Uterus (tissue), 4 donors: ENCODE measurements at places on chromosomes 6 and 20. TPM values are rescaled to one million over a fixed set of nuclear protein-coding genes. Genes with fewer than 3 reads are reported as not detected.

DNA sequence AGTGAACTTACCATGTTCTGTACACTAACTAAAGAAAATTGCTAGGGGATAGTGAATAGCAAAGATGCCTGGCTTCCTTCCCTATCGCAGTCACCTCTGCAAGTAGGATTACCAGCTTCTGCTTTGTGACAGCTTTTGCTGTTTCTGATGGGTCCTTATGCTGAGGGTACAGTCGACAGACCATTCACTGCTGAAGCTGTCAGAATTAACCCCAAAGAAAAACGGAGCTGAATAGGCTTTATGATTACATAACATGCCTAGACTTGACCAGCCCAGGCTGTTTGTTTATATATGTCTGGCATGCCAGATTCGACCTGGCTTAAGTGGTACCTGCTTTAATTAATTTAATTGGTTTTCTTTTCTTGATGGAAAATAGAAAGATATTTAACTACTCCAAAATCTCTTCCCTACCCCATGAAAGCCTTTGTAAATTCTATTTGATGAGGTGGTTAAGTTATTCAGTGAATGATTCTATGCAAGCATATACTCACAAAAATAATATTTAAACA lies 21.7 kb upstream of the PRELID3B start:
- H3K27me3 ChIP-seq, result no peaks in the 10 kb centered on the region
- no peak overlapping the region for H3K4me3 ChIP-seq
- DNase-seq, result no peak

DNA sequence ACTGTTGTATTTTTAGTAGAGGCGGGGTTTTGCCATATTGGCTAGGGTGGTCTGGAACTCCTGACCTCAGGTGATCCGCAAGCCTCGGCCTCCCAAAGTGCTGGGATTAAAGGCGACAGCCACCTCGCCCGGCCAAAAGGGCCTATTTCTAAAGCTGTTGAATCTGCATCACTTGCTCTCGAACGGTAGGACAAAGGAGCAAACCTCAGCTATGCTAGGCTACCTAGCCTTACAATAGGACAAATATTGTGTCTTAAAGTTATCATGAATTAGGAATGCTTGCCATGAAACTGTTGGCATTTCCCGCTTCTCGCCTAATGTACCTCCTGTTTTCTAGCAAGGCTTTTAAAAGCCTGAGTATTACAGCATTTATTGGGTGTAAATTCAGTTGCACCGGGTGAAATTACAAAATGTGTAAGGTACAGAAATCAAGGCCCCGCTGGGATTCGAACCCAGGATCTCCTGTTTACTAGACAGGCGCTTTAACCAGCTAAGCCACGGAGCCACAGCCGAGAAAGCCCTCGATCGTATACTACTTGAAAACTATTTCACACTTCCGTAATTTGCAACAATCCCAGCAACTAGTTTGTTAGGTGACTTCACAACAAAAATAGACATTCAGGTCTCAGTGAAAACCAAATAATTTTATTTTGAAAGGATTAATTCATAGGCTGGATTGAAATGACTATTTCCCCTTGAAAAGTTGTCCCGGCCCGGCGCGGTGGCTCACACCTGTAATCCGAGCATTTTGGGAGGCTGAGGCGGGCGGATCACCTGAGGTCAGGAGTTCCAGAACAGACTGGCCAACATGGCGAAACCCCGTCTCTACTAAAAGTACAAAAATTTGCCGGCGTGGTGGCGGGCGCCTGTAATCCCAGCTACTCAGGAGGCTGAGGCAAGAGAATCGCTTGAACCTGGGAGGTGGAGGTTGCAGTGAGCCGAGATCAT lies 211.6 kb upstream of the ZNF184 start:
- H3K36me3 ChIP-seq, result no peaks in the 10 kb centered on the region
- H3K4me3 ChIP-seq, result no peak overlapping the region
- DNase-seq, result no peak
- peaks cover 32% of the 10 kb centered on the region for H3K27me3 ChIP-seq
- H3K4me1 ChIP-seq, result no peaks in the 10 kb centered on the region

GRCh38 chr6:57190140-57190539 lies 18.0 kb downstream of the BAG2 start:
- no peak overlapping the region for H3K4me3 ChIP-seq
- no peaks in the 10 kb centered on the region for H3K27me3 ChIP-seq
- H3K4me1 ChIP-seq, result no peaks in the 10 kb centered on the region
- peak overlapping the region; percentile 27 for H3K27ac ChIP-seq

- no peaks in the 10 kb centered on the region for H3K36me3 ChIP-seq
- DNase-seq, result no peak
- no peaks in the 10 kb centered on the region for H3K27me3 ChIP-seq
- H3K27ac ChIP-seq, result no peak overlapping the region
These were observed 174.0 kb downstream of the TASP1 start for GRCh38 chr20:13464702-13465101.

DNA sequence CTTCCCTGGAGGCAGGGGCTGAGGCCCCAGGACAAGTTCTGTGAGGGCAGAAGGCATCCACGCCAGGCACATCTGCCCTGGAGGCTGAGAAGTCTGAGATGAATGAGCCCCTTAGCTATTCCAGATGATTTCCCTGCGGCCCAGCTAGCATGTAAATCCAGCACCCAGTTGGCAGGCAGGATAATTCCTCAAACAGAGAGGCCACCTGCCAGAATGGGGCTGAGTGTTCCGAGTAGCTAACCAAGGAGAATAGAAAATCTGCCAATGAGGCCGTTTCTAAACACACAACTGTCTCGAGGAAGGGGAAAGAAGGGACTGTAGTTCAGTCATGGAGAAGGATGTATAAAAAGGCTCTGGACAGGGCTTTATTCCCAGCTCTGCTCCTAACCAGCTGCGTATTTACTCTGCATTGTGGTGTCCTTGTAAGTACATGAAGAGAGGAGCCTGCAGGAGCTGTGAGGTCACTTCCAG lies 211.4 kb upstream of the CDYL start:
- no peaks in the 10 kb centered on the region for H3K36me3 ChIP-seq
- no peak for DNase-seq
- H3K4me1 ChIP-seq, result no peaks in the 10 kb centered on the region
- H3K27me3 ChIP-seq, result no peaks in the 10 kb centered on the region

DNA sequence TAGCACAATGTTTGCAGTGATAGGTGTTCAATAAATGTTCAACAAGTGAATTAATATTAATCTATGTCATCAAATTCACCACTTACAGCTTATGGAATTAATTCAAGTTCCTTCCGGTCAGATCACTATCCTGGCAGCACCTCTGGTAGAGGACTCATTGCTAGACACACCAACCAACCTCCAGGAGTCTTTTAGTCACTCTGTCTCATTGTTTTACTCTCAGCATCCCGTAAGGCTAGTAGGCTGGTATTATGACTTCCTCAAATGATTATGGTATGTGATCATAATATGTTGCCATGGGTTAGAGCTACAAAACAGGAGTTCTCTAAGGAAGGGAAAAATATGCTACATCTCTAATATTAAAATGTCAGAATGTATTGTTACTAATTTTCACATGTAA lies 21.7 kb upstream of the MMS22L start:
- no peak overlapping the region for H3K27ac ChIP-seq
- no peak for DNase-seq
- no peaks in the 10 kb centered on the region for H3K36me3 ChIP-seq

GRCh38 chr20:14051454-14051853 lies 56.1 kb downstream of the MACROD2 start:
- no peaks in the 10 kb centered on the region for H3K36me3 ChIP-seq
- no peak for DNase-seq
- H3K4me1 ChIP-seq, result no peaks in the 10 kb centered on the region
- no peaks in the 10 kb centered on the region for H3K27me3 ChIP-seq
- no peak overlapping the region for H3K27ac ChIP-seq

DNA sequence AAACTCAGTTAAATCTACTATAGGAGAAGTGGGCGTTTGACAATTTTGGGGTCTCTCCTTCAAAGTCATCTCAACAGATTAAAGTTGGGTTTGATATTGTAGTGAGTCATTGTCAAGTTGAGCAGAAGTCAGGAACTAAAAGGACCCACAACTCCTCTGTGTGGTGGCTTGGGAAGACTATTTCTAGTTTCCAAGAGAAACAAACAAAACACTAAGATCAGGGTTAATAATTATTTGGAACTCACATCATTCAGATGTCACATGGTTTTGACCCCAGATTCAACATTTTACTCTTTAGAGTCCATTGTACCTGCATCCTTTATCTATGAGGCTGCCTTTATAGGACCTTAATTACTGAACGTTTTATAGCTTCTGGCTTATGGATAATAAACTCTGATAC lies 45.3 kb upstream of the TINAG start:
- no peak for DNase-seq
- H3K27me3 ChIP-seq, result no peaks in the 10 kb centered on the region
- no peak overlapping the region for H3K27ac ChIP-seq

GRCh38 chr20:61643656-61644377 lies 391.8 kb downstream of the CDH4 start:
- no peak overlapping the region for H3K4me3 ChIP-seq
- H3K27ac ChIP-seq, result no peak overlapping the region
- no peaks in the 10 kb centered on the region for H3K4me1 ChIP-seq
- DNase-seq, result no peak
- H3K36me3 ChIP-seq, result no peaks in the 10 kb centered on the region

- H3K27ac ChIP-seq, result no peak overlapping the region
- no peaks in the 10 kb centered on the region for H3K4me1 ChIP-seq
- no peak overlapping the region for H3K4me3 ChIP-seq
- no peaks in the 10 kb centered on the region for H3K36me3 ChIP-seq
- peak; percentile 33 for DNase-seq
These were observed 4.3 kb upstream of the KIF25 start for GRCh38 chr6:167993169-167993568.

GRCh38 chr6:43671801-43672690 lies 15.5 kb downstream of the MRPS18A start:
- H3K4me3 ChIP-seq, result no peak overlapping the region
- peak overlapping the region; percentile 81 for H3K27ac ChIP-seq
- H3K27me3 ChIP-seq, result no peaks in the 10 kb centered on the region

DNA sequence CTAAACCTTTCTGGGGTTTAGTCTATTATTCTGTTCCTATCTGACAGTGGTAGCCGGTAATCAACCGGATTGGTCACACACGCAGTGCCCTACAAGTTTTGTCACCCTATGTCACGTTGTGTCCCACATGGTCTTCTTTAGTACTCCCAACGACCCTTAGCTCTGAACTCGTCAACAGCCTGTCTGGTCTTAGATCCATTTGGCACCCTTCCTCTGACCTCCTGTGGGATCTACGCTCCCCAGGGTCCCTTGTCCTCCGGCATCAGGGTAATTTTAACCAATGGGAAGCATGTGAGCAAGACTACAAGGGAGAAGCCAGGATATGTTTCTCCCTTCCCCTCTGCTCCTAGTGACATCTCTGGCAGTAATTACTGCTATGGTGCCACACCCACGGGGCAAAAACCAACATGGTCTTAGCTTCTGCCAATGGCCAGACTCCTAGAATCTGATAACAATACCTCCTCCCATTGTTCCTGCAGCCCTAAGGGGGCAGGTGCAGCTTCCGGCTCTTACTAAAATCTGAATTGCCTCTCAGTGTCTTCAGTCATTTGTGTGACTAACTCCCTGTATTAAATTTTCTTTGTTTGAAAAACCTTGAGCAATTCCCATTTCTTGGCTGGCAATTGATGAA lies 56.6 kb downstream of the MAFB start:
- H3K27me3 ChIP-seq, result no peaks in the 10 kb centered on the region
- DNase-seq, result no peak
- H3K4me3 ChIP-seq, result no peak overlapping the region

GRCh38 chr6:44926556-44926955 lies 401.6 kb upstream of the RUNX2 start:
- DNase-seq, result no peak
- no peak overlapping the region for H3K27ac ChIP-seq
- H3K36me3 ChIP-seq, result no peaks in the 10 kb centered on the region
- H3K4me3 ChIP-seq, result no peak overlapping the region

DNA sequence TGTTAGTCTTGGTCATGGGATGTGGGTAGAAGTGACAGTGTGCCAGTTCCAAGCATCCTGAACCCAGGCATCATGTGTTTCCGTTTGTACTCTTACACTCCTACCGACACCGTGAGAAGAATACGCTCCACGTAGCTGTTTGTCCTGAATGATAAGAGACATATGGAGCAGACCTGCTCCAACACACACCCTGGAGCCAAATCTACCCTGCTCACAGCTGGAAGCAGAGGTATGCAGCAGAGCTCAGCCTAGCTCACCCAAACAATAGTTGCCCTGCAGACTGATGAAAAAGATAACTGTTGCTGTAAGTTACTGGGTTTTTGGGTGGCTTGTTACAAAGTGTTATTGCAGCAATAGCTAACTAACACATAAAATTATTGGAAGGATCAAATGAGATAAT lies 14.3 kb upstream of the PDSS2 start:
- no peak overlapping the region for H3K27ac ChIP-seq
- H3K4me1 ChIP-seq, result no peaks in the 10 kb centered on the region
- DNase-seq, result no peak
- H3K4me3 ChIP-seq, result no peak overlapping the region
- H3K27me3 ChIP-seq, result no peaks in the 10 kb centered on the region

- H3K4me1 ChIP-seq, result no peaks in the 10 kb centered on the region
- no peak overlapping the region for H3K27ac ChIP-seq
- no peaks in the 10 kb centered on the region for H3K36me3 ChIP-seq
These were observed 412.0 kb upstream of the NOX3 start for GRCh38 chr6:155867682-155868081.

- H3K27ac ChIP-seq, result no peak overlapping the region
- H3K4me1 ChIP-seq, result no peaks in the 10 kb centered on the region
- DNase-seq, result no peak
- no peaks in the 10 kb centered on the region for H3K27me3 ChIP-seq
- no peaks in the 10 kb centered on the region for H3K36me3 ChIP-seq
These were observed 34.9 kb upstream of the GTSF1L start for GRCh38 chr20:43761386-43762340.

GRCh38 chr6:42049116-42049809 lies 1.1 kb upstream of the TAF8 start:
- H3K36me3 ChIP-seq, result no peaks in the 10 kb centered on the region

GRCh38 chr6:18034798-18035202 lies 47.4 kb upstream of the KIF13A start:
- H3K36me3 ChIP-seq, result no peaks in the 10 kb centered on the region
- no peak for DNase-seq
- H3K27ac ChIP-seq, result no peak overlapping the region

DNA sequence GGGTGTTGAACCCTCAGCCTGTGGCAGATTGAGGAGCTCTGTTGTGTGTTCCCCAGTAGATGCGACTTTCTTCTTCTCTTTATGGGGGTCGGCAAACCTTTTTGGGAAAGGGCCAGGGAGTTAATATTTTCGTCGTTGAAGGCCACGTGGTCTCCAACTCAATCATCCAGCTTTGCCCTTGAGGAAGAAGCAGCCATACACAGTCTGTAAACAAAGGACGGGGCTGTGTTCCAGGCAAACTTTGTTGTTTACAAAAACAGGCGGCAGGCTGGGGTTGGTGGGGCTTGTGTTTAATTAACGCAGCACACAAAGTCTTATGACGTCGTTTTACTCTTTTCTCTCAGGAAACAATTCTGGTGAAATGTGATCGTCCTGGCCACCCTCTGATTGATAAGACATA lies 20.2 kb downstream of the KIF25 start:
- DNase-seq, result no peak
- no peak overlapping the region for H3K27ac ChIP-seq
- H3K4me1 ChIP-seq, result no peaks in the 10 kb centered on the region
- no peaks in the 10 kb centered on the region for H3K27me3 ChIP-seq
- no peaks in the 10 kb centered on the region for H3K36me3 ChIP-seq

GRCh38 chr20:52054123-52054522 lies 137.5 kb downstream of the ZFP64 start:
- H3K4me1 ChIP-seq, result no peaks in the 10 kb centered on the region
- H3K27me3 ChIP-seq, result no peaks in the 10 kb centered on the region
- H3K27ac ChIP-seq, result no peak overlapping the region
- no peaks in the 10 kb centered on the region for H3K36me3 ChIP-seq
- no peak overlapping the region for H3K4me3 ChIP-seq

The ALDH5A1 gene
- 12.4 TPM for total RNA-seq

The PSORS1C1 gene
- total RNA-seq, result 4.5 TPM

The PCNA gene
- total RNA-seq, result 47.4 TPM

The TNNC2 gene
- total RNA-seq, result 1.3 TPM

The FGD2 gene
- total RNA-seq, result 10.3 TPM

The NINL gene
- 10.5 TPM for total RNA-seq

The SLC22A16 gene
- total RNA-seq, result not detected

The SLC22A3 gene
- total RNA-seq, result 39.2 TPM
